ENCODE measurements at places on chromosomes 4 and X.

DNA sequence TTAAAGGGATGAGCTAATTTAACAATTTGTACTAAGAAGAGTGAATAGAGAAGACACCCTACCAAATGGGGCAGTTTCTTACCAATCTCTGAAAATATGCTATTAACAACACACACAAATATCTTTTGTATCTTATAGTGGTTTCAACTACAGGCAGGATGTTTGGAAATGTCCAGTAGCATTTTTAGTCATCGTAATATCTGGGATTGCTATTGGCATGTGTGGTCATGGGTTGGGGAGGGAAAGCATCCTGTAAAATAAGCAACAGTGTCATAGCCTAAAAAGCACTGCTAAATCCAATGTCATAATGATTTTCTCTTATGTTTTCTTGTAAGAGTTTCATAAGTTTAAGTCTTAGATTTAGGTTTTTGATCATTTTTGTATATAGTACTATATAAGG lies 29.3 kb upstream of the ABCG2 start:
- DNase-seq, result no peak

DNA sequence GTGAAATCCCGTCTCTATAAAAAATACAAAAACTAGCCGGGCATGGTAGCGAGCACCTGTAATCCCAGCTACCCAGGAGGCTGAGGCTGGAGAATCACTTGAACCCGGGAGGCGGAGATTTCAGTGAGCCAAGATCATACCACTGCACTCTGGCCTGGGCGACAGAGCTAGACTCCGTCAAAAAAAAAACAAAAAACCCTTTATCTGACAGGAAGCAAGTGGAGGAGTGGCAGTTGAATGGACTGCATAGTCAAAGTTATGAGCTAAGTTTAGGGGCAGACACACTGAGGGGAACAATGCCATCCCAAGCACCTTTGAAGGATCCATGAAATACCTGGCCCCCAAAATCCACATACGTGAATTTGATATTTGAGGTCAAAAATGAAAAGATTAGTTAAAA lies 7.5 kb upstream of the HPGDS start:
- DNase-seq, result no peak

- no peak for DNase-seq
Observed at GRCh38 chr4:152289941-152290340, 246.0 kb downstream of the FBXW7 start.

- DNase-seq, result no peak
Observed at GRCh38 chrX:124249345-124249744, 83.1 kb upstream of the TEX13D start.

DNA sequence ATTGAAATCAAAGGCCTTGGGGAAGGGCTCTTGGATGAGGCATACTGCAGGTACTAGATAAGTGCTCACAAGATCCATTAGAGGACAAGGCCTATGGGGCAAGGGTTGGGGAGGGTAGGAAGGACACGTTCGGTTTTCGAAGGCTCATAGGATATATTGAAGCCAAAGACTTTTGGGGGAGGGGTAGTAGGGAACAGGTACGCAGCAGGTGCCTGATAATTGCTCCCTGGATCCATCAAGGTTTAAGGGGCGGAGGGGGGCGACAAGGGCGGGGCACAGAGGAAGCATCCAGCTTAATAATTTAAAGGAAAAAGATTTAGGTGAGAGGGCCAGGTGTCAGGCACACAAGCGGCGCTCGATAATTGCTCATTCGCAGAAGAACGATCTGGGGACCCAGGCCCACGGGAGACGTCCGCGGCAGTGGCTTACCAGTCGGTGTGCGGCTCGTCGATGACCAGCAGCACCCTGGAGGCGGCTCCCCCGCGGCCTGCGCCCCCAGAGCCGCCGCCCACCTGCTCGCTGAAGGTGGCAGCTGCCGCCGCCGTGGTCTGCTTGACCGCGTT lies 653 bp downstream of the SYN1 start:
- DNase-seq, result no peak

- no peak for DNase-seq
Observed at GRCh38 chr4:10003666-10004065, 17.6 kb downstream of the SLC2A9 start.

DNA sequence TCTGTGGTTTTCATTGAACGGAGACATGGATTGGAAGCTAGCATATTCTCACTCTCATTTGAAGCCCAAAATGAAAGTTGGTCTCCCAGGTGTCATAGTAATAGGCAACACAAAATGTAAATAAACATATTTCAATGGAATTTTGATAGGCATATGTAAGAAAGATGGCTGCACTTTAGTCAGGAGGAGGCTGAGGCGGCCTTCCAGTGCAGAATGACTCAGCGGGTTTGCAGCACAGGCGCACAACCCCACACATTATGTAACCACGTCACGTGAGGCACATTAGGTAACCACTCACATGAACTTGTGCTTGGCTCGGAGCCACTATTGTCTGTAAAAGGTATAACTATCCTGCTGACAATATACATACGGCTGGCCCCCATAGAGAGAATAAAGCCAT lies 381.7 kb downstream of the GPAT3 start:
- DNase-seq, result no peak

DNA sequence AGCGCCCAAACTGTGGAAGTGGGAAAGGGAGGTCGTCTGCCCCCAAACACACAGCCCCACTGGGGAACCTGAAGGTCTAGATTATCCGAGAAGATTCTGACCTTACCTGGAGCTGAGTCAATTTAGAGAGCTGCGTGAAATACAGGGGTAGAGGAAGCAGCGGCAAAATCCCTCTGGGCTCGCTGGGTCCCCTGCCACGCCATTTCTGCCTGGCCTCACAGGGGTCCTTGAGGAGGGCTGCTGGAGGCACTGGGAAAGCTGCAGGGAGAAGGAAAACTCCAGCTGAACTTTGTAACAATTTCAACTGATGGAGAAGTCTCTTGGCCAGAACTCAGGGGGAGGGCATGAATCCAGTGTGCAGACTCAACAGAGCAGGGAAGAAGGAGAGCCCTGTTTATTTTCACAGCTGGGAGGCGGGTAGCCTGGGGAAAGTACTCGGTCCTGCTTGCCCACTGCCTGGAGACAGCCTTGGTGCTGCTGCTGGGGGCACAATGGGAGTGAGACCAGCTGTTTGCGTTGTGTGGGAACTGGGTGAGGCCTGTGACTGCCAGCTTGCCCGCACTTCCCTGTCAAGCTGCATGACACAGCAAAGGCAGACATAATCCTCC lies 93.2 kb upstream of the MAPK10 start:
- no peak for DNase-seq

DNA sequence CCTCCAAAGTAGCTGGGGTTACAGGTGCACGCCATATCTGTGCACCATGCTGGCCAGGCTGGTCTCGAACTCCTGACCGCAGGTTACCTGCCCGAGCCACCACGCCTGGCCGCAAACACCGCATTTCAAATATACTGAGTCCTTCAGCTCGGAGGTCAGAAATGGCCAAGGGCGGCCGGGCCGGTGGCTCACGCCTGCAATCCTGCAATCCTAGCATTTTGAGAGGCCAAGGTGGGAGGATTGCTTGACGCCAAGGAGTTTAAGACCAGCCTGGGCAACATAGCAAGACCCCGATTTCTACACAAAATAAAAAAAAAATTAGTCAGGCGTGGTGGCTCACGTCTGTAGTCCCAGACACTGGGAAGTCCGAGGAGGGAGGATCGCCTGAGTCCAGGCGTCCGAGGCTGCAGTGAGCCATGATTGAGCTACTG lies 71.9 kb upstream of the PPP2R3B start:
- no peak for DNase-seq

GRCh38 chr4:74742185-74742584 lies 52.1 kb downstream of the BTC start:
- DNase-seq, result no peak

DNA sequence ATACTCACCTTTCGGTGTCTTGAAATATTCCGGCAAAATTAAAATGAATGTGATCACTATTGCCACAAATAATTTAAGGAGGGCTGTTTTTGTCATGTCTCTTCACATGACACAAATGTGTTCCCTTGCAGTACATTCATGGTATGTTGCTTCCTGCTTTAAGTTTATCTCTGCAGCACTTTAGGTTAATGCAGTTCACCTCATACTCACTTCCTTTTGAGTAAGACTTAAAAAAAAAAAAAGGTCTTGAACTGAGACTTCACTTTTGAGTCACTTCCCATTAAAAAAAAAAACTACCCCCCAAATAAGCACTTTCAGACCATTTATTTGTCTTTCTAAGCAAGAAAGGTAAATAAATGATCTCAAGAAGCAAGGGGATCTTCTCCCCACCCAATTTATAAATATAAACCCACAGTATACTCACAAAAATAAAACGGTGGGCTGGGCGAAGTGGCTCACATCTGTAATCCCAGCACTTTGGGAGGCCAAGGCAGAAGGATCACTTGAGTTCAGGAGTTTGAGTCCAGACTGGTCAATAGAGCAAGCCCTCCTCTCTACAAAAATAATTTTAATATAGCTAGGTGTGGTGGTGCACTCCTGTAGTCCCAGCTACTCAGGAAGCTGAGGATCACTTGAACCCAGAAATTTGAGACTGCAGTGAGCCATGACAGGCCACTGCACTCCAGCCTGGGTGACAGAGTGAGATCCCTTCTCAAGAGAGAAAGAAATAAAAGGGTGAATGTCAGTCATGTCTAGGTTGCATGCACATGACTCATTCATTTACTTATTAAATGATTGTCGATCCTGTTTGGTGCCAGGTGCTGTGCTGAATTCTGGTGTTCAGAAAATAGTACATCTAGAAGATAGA lies at the start of gene TMEM156:
TMEM156 (minus strand) TSS at position 192 of the 868 bp plus-strand sequence; CDS start at position 96, 96 bp downstream.
- DNase-seq, result no peak

GRCh38 chr4:73213916-73214653 lies 44.5 kb downstream of the ANKRD17 start:
- no peak for DNase-seq

DNA sequence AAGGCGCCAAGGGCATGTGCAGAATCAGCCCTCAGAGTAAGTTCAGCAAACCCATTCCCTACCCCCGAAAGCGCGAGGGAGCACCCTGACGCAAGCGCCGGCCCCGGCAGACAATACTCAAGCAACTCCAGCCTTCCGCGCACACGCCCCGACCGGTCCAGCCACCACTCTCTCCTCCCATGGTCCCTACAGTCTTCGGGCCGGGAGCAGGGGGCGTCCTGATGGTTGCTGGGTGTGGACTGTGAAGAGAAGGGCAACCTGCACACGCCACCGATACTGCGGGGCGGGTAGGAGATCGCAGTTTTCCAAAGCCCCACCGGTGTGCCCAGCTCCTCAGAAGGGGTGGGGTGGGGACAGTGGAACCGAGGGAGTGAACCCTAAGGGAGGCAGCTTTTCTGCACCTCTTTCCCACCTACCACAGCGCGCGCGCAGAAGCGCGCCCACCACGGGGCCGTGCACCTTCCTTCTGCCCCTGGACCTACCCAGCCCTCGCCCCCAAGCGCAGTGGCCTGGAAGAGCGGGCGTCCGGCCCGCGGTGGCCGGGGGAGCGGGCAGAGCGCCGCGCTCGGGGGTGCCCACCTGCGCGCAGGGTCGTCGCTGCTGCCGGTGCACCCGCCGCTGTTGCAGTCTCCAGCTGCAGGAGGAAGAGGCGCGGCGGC lies 650.2 kb upstream of the DIPK2B start:
- DNase-seq, result no peak

DNA sequence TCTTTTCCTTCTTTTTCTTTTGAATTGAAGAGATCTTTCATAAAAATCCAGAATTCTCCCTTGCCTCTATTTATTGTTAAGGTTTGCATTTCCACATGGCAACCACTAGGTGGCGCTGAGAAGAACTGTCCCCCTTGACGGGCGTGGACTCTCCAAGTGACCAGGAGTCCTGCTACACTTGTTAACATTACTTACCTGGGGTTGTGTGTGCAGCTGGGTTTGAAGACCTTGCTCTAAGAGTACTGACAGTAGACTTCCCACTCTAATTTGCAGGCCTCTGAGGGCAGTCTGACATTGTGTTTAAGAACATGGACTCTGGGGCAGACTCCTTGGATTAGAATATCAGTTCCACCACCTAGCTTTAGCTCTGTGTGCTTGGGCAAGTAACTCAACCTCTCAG lies 52.8 kb downstream of the GPRIN3 start:
- no peak for DNase-seq

DNA sequence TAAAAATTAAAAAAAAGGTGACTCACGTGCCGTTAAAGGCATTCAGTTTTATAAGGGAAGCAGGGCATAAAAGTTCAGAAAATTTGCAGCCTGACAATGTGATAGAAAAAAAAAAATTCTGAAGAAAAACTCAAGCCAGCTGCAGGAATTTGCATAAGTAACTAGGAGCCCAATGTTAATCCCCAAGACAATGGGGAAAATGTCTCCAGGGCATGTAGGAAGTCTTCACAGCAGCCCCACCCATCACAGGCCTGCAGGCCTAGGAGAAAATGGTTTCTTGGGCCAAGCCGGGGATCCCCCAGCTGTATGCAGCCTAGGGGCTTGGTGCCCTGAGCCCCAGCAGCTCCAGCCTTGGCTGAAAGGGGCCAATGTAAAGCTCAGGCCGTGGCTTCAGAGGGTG lies 31.2 kb downstream of the CHM start:
- DNase-seq, result no peak

DNA sequence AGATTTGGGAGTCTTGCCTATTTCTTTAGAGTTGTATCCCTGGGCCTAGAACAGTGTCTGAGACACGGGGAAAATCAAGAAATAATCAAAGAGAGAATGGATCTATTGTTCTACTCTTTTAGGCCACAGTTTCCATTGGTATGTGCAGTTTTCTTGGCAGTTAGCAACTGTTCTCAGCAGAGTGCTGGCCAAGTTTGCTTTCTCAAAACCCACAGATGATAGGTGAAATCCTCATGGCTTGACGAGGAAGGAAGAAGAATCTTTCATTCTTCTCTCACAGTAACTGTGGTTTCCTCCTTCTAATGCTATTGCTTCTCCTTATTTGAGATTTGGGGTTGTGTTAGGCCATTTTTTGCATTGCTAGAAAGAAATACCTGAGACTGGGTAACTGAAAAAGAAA lies 42.2 kb downstream of the AGA start:
- no peak for DNase-seq

- DNase-seq, result no peak
Observed at GRCh38 chrX:148310426-148311165, 189.8 kb upstream of the AFF2 start.

- no peak for DNase-seq
Observed at GRCh38 chr4:152459326-152459725, 76.6 kb downstream of the FBXW7 start.

- DNase-seq, result no peak
Observed at GRCh38 chrX:30504309-30504708, 73.3 kb downstream of the TASL start.

DNA sequence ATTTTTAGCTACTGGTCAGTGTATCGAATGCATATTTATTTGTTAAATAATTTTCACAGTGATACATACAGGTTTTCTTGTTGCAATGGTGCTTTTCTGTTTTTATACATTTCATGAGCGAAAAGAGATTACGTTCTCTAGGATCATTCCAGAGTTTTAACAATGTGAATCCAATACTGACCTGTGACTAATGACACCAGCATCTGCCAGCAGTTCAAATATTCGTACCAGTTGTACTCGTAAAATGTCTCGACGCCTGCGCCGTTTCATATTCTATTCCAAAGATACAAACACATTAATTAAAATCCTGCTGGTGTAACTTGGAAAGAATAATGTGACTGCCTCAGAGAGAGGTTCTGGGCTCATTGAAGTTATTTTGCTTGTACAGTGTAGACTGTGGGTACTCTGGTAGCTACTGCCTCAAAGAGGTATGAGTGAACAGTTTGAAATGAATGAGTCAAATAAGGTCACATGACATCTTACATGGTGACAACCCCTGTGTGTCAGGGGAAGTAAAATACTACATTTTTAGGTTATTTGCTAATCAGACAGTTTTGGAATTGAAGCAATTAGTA lies 80.7 kb downstream of the ZAR1 start:
- DNase-seq, result no peak

Data from D721Med (cell line).